ENCODE measurements at places on chromosomes 11 and 22.

GRCh38 chr11:10474551-10474950 lies 19.5 kb downstream of the AMPD3 start:
- no peak for DNase-seq

- DNase-seq, result no peak
Measured at GRCh38 chr11:62264004-62264403, 6.0 kb upstream of the SCGB2A2 start.

- DNase-seq, result no peak
Measured at GRCh38 chr11:62153087-62153395, 29.2 kb downstream of the INCENP start.

- no peak for DNase-seq
Measured at GRCh38 chr11:61967924-61968757, 707 bp upstream of the FTH1 start.

DNA sequence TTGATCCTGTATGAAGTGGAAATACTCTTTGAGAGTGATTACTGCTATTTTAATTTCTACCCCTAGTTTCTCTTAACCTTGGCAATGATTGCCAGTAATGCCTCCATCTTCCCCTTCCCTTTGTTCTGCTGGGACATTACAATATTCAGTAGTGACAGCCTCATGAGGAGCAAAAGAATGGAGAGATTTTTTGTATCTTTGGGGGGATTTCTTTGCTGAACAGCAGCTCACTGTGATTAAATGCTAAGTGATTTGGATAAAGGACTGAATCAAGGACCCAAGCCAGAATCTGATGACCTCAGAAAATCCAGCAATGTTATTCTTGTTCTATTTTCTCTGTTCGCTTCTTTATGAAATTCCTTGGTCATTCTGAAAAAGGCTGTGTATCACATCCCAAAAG lies 7.0 kb upstream of the SLC1A2 start:
- no peak for DNase-seq

GRCh38 chr22:30806391-30806861 lies 111.8 kb downstream of the OSBP2 start:
- DNase-seq, result no peak

DNA sequence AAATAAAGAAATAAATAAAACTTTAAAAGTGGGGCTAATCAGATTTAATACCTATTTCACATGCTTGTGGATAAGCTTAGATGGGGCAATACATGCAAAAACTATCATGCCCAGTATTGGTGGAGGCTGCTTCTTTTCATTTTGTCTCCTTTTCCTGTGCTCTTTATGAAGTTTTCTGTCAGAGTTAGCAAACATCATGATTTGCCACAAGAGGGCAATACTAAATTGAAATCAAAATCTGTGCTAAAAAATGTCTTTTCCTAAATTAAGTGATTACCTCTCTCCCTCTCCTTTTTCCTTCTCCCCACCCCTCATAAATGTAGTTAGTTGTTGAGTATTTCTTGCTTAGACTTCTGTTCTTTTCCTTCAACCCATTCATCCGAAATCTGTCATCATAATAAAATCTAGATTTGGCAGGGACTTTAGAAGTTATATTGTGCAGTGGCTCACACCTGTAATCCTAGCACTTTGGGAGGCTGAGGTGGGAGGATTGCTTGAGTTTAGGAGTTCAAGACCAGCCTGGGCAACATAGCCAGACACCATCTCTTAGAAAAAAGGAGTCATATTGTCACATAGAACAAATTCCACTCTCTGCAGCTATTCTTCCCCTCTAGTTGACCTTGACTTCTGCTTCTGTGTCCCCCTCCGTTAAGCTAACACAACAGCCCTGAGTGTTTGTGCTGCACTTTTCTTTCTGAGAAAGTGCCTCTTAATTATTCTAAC lies 4.7 kb upstream of the ARHGAP42 start:
- no peak for DNase-seq

DNA sequence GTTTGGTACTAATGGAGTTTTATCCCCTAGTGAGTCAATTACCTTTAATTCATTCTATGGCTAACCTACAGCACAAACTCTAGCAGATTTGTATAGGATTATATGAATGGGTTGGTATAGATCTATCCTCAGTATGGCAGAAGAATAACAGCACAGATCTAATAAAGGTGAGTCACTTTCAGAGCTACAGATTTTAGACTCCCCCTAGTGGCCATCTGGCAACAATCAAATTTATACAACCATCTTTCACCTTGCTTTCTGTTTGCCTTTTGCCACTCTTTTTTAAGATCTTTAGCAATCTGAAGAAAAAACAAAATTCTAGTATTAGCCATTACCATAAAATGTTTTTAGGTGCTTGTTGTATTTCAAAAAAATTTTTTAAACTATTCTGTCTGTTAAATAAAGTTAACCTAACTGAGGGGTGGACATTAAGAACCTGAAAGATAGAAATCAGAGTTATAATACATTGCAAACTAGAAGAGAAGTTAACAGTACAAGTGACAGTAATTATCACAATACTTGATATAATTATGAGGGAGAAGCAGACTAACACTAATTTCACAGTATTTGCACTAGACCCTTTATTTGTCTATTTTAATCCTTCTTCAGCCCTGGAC lies 25.8 kb downstream of the DDIAS start:
- peak; percentile 39 for DNase-seq

DNA sequence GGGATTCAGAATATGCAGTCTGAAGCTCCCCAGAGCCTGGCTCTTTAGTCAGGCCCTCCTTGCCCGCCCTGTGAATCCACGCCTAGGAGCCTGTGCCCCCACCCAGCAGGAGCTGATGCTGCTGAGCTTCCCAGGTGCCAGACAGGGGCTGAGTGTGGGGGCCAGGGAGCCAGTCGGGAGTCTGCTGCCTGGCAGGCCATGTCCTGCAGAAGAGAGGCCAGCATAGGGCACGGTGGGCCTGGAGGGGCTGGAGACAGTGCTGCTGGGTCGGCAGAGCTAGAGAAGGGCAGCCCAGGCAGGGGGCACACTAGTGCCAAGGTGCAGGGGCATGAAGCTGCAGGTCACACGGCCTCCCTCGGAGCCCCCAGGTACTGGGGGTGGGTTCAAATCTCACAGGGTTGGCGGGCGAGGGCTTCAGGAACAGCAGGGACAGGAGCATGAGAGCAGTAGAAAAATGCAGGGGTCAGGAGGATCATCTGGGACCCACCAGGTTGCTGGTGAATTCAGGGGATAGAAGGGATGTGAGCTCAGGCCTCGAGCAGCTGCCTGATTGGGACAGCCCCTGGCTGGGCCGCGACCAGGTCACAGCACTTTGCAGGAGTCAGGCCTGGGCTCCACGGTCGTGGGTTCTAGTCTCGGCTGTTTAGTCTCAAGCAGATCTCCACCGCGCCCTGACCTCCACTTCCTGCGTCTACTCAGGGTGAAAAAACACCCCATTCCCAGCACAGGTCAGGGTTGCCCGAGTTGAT lies 4.1 kb upstream of the SEPTIN5 start:
- DNase-seq, result no peak
